Foreskin keratinocyte (primary cell): ENCODE measurements at places on chromosomes 12 and 14.

- DNase-seq: no peak
Measured at GRCh38 chr12:69645031-69645430, 34.3 kb upstream of the LRRC10 start.

DNA sequence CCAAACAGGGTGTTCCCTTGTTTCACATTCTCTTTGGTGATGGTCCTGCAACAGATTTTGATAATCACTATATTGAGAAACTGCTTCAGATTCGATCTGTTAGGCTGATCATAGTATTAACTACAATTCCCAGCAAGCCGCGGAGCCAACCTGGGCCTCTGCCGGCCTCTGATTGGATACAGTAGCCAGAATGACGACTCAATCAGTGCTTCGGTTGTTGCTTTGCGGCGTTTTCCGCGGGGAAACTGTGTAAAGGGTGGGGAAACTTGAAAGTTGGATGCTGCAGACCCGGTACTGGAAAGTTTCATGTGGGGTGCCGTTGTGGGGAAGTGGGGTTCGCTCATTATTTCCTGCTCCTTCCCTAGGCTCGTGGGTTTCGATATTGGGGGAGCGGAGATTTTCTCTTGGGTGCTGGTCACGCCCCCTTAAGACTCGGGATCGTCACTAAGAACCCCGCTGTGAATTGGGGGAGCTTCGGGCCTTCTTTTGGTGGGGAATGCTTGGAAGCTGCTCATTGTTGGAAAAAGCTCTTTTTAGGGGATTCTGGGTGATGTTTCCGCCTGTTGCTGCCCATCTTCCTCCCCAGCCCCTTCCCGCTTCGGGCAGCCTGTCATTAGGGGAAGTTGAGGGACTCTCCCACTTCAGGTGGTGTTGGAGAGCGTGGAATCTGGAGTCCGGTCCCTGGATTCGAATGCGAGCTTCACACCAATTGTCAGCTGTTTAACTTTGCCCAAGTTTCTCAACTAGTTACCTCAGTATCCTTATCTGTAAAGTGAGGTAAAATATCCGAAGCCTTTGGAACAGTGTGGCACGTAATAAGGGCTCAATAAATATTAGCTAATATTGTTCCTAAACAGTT lies at the start of gene RAD51B:
Gene RAD51B, plus strand, starts transcription at position 217 of the 859 bp plus-strand sequence.
- peak; percentile 37 for DNase-seq

DNA sequence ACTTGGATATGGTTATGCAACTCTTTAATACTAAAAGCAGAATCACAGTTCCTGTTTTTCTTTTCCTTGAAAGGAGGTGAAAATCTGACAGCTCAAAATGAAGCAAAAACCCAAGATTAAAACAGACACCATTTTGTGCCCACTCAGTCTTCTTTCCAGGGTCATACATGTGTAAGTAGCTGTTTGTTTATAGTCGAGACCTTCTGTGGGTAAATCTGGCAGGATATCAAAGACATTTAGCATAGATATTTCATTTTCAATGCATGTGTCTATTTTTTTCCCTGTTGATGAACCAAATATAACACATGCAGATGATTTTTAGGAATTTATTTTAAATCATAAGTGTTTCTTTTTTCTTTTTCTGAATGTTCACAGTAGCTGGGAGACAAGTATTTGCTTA lies 398.8 kb downstream of the FOXG1 start:
- DNase-seq: no peak

GRCh38 chr12:50400638-50401499 lies at the start of gene LARP4:
LARP4 (plus strand) TSS chr12:50400885; CDS start chr12:50401011, 126 bp downstream.
- DNase-seq: peak; percentile 94

DNA sequence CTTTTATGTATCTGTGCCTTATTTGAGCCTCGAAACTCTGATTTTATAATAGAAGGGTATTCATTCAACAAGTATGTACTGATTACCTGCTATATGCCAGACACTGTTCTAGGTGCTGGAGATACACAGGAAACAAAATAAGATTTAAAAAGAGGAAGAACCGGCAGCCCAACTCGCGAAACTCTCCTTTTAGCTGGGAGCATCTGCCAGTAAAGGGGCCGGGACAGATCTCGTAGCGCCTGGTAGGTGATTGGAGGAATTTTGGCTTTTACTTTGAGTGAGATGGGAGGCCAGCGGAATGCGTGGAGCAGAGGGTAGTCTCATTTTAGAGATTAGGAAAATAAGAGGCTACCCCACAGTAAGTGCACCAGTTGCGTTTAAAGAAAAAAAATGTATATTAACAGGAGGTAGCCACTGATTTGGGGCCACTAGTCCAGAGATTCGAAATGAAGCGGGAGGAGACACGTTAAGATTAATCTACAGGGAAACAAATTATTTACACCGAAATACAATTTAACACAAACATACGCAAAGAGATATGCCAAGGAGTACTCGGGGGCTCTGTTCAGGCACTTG lies 520 bp upstream of the MON2 start:
- peak; percentile 45 for DNase-seq

GRCh38 chr14:83556065-83556464 lies 1973.9 kb upstream of the FLRT2 start:
- peak; percentile 40 for DNase-seq

DNA sequence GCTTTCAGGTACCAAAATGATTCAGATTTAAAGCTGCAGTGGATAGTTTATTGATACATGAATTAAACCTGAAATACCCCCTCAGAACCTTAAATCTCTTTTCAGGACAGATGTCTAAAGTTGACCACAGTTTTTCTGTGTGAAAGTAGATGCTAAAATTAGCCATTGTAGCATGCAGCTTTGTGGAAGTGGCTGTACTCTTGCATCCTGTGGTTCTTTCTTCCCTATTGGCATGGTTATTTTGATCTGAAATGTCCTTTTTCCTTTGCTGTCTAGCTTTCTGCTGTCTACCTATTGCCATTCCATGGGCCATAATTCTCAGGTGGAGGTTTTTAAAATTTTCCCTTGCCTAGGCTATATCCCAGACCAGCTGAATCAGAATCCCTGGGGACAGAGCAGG lies 455.6 kb downstream of the ZFP36L1 start:
- no peak for DNase-seq

GRCh38 chr12:79407671-79408622 lies 282.8 kb downstream of the PAWR start:
- DNase-seq: no peak

DNA sequence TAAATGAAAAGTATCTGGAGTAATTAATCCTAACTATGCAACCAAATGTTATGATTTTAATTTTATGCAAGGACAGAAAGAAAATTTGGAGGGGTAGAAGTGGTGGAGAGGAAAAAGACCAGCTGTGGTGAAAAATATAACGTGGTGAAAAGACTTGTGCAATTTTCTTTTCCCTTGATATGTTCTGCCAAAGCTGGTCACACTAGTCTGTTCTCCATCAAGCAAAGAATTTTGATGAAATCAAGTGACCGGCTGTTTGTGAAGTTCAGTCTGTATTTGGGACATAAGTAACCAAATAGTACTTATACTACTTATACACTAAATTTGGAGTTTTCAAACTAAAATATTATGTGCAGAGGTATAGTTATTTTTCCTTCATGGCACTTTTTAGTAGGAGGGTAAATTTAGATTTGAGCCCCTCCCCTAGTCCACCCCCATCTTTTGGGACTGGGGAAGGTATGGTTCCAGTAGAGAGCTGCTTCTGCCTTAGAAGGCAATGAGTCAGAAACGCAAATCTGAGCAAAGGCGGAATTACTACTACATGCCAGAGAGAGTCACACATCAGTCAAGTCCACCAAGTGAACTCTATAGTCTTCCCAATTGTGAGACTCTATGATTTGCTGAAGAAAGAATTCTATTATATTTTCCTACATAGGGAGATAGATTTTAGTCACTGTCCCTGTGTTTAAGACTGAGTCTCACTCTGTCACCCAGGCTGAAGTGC lies 229.7 kb downstream of the SLC25A21 start:
- DNase-seq: peak; percentile 62

- DNase-seq: no peak
Measured at GRCh38 chr12:50546441-50547318, 41.9 kb downstream of the DIP2B start.

DNA sequence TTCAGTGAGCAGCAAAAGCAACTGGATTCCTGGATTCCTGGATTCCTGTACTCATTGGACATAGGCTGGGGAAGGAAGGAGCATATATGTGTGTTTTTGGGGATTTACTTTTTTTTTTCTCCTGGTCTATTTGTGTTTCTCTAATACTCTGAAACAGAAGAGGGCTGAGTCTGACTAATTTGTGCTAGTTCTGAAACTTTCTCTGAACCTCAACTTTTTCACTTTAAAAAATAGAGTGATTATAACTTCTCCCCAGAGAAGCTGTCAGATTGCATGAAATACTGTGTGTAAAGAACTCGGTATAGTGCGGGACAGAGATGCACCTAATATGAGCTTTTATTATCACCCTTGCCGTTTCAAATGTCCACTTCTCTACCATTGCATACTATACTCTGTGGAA lies 529.5 kb downstream of the TMTC2 start:
- no peak for DNase-seq

DNA sequence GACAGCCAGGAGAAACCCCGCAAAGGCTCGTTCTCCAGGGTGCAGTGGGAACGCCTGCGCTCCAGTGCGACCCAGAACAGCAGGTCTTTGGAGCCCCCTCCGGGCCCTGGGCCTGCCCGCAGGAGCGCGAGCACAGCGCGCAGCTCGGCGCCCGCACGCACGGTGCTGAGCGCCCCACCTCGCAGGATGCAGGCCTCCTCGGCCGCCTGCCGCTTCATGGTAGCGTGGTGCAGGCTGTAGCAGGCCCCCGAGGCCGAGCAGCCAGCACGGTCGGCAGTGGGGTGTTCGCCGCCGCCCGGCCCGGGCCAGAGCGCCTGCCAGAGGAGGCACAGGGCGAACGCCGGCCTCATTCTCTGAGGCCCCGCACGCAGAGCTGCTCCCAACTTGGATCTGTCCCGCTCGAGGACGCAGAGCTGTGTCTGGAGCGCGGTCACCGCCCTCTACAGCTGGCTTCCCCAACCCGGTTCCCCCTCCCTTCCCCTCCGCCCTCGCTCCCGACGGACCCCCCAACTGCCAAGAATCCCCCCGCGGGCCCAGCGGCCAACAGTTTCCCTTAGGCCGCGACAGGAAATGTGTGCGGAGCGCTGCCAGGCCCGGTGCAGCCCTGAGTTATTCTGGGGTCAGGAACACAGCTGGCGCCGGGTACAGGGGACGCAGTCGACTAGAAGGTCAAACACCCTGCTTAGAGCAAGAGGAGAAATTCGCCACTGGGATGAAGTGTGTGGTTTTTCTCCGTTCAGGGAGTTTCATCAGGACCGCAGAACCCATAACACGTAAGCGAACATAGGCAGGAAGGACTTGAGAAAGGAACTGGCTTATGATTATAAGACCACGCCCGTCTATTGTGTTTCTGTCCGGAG lies at the start of gene CLEC14A:
Gene CLEC14A, minus strand, starts transcription at position 421 of the 860 bp plus-strand sequence. Its CDS starts 71 bp downstream, at position 350.
- no peak for DNase-seq

DNA sequence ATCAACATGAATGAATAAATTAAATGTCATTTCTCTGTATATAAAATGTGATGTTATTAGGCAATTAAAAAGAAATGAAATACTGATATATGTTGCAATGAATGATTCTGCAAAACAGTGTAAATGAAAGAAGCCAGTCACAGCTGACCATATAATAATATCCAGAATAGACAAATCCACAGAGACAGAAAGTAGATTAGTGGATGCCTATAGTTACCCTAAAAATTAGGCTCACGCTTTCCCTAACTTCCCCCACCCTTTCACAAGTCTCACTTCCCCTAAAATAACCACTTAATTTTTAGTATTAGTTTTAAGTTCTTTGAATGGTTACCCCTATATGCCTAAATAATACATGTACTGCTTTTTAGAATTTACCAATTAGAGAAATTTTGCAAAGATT lies 348.9 kb upstream of the FAR2 start:
- no peak for DNase-seq

- no peak for DNase-seq
Measured at GRCh38 chr14:105376521-105377440, 21.6 kb upstream of the TEX22 start.

DNA sequence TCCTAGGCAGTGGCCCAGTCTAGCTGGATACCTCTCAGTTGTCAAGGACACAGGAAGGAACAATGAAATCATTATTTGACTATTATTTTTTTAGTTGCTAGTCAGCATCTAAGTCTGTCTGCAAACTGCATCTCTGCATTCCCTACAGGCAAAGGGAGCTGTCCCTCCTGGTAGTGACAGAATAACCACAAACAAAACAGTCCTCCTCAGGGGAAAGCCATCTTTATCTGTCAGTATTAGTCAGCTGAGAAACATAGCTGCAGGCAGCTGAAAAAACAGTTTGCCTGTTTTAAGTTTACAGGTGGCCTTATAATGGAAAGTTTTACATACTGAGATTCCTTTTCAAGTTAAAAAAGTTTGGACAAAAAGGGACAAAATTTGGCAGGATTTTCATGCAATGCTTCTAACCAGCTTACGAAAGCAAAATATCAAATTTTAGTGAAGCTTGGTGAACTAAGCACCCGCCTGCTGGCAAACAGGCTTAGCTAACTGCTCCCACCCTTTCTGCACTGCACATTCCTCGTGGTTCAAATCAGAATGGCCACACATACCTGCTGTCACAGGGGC lies 29.5 kb downstream of the SLC25A21 start:
- peak; percentile 54 for DNase-seq

GRCh38 chr14:65756880-65757279 lies 344.4 kb downstream of the FUT8 start:
- DNase-seq: no peak

GRCh38 chr12:52647601-52648000 lies 4.4 kb downstream of the KRT2 start:
- no peak for DNase-seq

DNA sequence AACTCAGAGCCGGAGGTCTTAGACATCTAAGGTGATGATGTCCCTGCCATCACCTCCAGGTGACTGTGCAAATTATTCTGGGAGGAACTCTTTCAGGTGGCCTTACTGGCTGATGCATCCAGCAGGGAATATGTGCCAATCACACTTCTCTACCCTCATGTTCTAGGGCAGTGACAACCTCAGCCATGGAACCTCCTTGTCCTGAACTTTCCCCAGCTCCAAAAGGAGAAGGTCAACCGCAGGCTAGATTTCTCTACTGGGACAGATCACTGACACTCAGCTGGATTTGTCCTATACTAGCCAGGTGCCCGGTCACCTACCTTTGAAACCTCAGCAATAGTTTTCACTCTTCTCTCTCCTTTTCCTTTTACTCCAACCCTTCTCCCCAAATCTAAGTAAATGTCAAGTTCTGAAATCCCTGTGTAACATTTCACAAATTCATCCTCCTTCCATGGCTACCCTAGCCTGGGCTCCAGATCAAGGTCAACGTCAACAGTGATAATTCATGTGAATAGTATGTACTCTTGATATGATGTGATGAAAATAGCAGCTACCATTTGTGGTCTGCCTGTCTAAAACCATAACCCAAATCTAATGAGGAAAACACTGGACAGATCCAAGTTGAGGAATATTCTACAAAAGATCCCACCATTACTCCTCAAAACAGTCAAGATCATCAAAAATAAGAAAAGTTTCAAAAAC lies 115.0 kb upstream of the EGLN3 start:
- no peak for DNase-seq

DNA sequence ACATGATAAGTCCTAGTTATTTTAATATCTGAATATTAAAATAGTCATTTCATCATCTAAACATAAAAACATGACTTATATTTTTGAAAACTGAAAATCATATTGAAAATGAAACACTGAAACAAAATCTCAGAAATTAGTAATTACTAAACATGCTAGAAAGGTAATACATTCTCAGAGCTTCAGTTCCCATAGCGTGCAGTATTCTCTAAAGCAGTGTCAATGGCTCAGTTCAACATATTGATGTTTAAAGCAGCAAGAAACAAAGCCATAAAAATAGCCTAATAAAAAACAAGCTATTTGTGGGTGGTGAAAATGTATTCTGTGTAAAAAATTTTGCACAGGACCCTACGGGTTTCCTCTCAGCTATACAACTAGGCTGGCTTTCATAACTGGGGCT lies 1337.4 kb downstream of the FSCB start:
- no peak for DNase-seq

- DNase-seq: peak; percentile 50
Measured at GRCh38 chr12:18696971-18697602, 40.7 kb downstream of the PLCZ1 start.

- DNase-seq: no peak
Measured at GRCh38 chr12:118325081-118325480, 47.6 kb downstream of the TAOK3 start.
